ENCODE measurements at places on chromosomes 7 and 10.

DNA sequence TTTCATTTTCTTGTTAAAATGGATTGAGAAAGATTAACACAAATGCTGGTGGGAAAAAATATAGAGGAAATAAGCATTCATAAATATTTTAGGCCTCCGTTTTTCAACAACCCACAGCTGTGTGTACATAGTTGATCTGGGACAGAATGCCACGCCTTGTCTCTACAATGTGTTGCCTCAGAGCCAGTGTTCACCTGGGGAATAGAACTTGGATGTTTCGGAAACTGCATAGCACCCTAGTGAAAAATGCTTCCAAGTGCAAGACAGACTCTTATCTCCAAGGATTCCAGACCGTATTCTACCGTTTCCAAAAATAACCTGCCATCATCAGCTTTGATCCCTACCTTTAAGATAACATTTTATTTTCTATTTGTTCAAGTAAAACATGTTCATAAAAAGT is 260.9 kb downstream of the SDK1 start:
- no peak for DNase-seq

DNA sequence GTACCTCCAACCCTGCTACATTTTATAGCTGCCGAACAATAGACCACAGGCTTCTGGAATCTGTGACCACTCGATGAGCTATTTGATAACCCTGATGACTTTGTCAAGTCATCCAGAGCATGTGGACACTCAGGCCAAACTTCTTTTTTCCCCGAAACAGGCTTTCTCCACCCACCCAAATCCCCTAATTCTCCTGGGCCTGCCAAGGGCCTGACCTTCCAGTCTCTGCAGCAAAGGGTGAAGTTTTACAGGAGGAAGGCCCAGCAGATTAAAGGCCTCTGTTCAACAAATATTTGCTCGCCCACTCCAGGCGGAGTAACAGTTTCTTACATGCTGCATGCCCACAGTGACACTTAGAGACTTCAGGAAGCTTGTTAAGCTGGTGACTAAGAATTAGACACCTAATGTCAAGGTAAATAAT is 2.0 kb downstream of the JCAD start:
- no peak for DNase-seq

DNA sequence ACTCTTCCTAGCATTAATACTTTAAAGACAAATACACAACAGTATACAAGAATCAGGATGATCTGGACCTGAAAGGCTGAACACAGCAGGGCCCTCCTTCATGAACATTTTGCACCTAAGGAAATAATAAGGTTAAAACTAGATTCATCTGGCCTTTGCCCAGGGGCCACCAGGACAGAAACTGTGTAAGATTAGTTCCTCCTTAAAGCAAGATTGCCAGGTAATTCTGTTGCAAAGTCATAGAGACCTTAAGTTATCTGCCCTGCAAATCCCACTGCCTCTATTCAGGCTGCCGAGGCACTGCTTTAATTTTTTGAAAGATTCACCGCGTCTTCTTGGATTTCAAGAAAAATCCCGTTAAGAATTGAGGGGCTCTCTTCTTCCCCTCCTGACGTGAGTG is 1.6 kb upstream of the KIAA1217 start:
- DNase-seq, result no peak

GRCh38 chr10:3395458-3395861 is 222.9 kb upstream of the PITRM1 start:
- no peak for DNase-seq

DNA sequence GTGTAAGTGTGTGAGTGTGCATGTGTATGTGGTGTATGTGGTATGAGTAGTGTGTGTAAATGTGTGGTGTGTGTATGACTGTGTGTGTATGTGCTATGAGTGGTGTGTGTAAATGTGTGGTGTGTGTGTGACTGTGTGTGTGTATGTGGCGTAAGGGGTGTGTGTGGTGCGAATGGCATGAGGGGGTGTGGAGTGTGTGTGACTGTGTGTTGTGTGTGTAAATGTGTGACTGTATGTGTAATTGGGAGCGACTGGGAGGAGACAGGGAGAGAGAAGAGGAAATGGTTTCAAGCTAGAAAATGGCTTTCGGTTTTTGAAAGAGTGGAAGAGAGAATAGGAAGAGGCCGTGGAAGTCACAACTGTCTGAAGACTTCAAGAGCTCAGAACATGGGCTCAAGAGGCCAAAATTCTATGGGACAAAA is 23.6 kb upstream of the GATAD1 start:
- no peak for DNase-seq

GRCh38 chr10:92208157-92208720 is 82.6 kb downstream of the CPEB3 start:
- DNase-seq, result no peak

DNA sequence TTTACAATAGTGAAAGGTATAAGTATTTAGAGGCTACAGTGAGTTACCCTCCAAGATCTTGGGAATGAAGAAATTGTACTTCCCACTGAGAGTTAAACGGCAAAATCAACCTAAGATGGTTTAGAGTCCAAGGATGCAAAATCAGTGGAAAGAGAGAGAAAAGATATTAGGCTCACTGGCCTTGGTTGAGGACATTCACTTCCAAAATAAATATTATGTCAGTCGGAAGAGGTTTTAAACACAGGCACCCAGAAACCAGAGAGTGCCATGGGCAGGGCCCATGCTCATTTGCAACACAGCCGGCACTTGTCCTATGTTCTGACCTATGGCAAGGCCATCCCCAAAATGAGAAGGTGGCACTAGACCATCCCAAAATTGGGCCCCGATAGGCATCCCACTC is 3.9 kb upstream of the WDR91 start:
- no peak for DNase-seq

- DNase-seq, result no peak
Measured at GRCh38 chr10:31584098-31584631, 265.1 kb downstream of the ZEB1 start.

DNA sequence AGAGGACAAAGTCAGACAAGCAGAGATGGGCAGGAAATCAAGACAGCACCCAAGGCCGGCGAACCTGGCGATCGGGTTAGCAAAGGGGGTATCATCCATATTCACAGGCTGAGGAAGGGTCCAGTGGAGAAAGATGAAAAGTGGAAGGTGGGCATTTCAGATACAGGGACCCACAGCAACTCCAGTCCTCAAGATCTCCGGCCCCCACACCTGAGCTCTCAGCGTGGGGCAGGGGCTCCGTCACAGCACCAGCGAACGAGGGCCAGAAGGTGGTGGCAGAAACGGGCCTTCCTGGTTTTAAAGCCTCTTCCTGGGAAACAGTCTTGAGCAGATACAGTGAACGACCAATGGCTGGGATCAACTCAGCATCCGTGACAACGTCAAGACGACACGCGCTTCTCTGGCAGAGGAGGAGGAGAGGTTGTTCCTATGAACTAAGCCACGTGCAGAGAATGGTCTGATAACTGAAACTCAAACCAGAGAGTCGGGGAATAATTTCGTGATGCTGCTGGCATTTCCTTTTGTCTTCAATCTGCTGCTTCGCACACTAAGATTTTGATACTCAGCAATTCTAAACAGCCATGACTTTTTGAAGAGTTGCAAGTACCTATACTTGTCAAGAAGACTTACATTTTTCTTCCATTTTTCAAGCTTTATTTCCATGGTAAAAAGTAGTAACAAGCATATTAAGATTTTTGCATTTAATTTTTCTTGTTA is 219.8 kb downstream of the ZMYND11 start:
- DNase-seq, result no peak

Data from activated CD8-positive, alpha-beta memory T cell treated with anti-CD3 and anti-CD28 coated beads for 1 hour (primary cell).